T-helper 17 cell (primary cell): ENCODE measurements at places on chromosomes 1 and 21.

- DNase-seq: no peak
Observed at GRCh38 chr1:115135681-115136080, 46.4 kb upstream of the TSPAN2 start.

DNA sequence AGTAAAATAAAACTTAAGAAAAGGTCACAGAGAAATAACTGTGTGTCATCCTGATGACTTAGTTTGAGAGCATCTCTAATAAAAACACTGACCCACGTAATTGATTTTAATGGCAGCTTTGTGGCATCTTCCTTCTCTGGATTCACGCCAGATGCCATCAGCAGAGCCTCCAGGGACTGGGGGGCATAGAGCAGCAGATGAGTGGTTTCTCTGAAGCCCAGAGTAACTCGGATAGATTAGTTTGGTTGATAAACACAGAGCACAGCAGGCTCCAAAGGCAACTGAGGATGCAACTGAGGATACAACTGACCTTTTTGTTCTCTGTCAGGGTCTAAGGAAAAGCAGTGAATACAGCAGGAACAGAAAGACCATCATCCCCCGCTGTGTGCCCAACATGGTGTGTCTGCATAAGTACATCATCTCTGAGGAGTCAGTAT, 180.8 kb downstream of the RPS6KC1 start:
- no peak for DNase-seq

- no peak for DNase-seq
Observed at GRCh38 chr1:247286134-247286670, 30.3 kb downstream of the VN1R5 start.

- no peak for DNase-seq
Observed at GRCh38 chr21:41459884-41460534, 34.0 kb downstream of the MX1 start.

DNA sequence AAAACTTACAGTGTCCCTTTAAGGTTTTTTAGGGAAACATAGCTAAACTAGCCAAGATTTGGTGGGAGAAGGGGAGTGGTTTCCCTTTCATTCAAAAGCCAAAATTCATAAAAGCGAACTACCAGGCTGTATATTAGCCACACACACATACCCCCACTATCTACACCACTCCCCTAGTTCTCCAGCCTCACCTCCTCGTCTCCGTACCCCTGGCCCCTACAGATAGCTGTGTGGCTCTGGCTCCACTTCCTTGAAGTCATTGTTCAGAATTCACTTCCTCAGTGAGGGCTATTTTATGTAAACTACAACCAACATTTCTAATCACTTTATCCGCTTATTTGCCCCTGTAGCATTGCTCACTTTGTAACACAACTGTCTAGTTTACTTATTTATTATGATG, 5.3 kb upstream of the DPH5 start:
- no peak for DNase-seq

DNA sequence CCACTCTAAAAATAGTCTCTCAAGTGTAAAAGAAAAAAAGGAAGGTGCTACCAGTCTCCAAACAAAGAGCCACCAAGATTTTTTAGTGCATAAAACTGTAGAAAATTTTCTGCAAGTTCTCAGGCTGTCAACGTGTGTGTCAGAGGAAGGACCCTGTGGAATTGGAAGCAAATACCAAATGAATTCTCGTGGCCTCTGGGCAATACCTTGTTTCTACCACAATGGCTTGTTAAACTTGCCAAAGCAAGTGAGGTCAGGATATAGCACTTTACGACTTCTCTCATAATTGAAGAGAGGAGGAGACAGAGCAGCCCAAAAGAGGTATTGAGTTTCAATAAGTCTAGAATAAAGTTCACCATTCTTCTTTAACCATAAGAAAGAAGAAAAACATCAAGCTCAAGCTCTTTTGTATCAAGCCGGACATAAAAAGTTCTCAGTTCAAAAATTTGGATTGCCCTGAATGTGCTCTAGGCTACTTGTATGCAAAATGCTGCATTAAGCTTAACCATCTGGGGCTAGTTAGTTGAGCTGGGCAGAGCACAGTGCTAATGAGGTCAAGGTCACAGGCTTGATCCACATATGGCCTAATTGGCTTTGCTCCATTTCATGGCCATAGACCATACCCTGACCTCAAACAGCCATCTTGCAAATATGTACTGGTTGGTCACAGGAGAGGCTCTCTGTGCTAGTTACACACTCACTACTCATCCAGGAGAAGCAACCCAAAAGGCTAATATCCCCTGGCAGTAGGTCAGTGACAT, 60.5 kb downstream of the TBX15 start:
- no peak for DNase-seq

DNA sequence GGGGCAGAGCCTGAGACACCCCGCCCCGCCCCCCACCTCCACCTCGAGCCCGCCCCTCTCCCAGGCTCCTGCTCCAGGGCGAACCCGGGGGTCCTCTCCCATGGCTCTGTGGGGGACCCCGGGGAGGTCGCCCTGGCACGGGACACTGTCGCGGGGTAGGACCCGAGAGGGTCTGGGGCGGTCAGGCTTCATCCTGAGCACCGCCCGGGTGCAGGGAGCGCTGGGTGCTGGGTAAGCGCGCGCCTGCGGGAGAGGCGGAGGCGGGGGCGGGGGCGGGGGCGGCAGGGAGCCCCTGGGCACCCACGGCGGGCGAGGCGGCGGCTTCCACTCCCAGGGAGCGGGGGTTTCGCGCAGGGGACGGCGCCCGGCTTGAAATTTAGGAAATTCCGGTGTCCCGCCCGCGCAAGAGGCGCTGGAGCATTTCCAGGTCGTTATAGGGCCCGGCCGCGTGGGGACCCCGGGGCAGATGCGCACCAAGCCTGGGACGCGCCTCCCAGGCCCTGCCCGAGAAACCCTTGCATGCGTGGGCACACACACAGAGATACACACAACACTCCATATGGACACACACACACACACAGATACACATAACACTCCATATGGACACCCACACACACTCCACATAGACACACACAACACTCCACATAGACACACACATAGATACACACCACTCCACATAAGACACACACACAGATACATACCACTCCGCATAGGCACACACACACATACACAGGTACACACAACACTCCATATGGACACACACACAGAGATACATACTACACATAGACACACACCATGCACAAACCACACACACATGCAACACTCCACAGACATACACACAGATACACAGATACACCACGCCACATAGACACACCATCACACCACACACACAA, 48.7 kb upstream of the SLC19A1 start:
- peak; percentile 55 for DNase-seq

DNA sequence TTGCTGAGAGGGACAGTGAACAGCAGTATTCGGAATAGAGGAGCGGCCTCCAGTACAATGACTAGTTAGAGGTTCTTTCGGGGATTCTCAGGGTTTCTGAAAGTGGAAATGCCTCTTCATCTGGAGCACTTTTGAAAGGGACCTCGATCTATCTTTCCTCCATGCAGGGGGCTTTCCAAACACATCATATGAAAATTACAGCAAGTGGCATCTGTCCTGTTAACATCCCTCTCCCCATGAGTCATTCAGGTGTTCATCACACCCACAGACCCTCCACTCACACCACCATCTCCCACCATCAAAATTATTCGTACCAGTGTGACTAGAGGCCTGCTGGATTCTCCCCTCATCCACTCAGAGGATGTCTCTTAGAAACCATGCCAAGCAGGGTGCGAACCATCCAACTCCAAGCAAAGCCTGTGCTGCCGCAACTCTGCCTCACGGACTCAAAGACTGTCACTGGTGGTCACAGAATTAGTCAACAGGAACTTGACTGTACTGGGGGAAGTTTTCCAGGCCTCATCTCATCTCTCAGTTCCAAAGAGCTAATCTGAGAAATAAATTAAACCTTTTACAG, 211.1 kb downstream of the MRPL39 start:
- DNase-seq: no peak

DNA sequence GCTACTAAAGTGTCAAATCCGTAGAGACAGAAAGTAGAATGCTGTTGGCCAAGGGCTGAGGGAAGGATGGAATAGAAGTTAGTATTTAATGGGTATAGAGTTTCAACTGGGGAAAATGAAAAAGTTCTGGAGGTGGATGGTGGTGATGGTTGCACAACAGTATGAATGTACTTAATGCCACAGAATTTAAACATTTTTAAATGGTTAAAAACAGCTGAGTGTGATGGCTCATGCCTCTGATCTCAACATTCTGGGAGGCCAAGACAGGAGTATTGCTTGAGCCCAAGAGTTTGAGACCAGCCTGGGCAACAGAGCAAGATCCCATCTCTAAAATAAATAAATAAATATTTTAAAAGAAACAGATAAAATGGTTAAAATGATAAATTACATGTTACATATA, 44.5 kb downstream of the PIK3R3 start:
- DNase-seq: no peak

GRCh38 chr1:202133001-202133400, 10.3 kb downstream of the GPR37L1 start:
- no peak for DNase-seq

GRCh38 chr1:193473932-193474331, 287.5 kb upstream of the B3GALT2 start:
- DNase-seq: no peak

DNA sequence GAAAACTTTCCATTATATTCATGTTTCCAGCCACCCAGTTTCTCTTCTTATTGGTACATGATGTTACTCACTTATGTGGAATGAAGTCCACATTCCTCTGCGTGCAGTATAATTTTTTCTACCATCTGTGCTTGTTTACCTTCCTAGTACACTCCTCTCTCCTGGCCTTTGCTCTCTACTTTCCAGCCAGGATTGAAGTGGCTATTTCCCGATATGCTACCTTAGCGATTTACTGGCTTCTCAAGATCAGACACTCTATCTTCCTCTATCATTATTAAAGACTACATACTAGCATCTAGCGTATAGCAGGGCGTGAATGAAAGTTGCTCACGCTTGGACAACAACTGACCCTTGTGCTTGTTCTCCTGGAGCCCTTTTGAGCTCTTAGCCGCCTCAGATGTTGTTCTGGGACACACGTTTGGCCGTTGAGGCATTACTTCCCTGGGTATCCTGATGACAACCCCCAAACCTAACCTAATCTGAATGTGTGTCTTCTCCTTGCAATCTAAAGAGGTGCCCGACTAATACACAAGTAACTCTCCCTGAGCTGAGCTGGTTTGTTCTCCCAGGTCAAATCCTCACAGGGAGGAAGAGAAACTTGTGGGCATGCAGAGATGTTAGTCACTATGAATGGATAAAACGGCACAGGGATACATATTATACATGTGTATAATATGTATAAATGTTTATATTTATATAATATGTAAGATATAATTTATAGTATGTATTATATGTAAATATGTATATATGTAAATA, 13.4 kb upstream of the MTARC2 start:
- DNase-seq: no peak

DNA sequence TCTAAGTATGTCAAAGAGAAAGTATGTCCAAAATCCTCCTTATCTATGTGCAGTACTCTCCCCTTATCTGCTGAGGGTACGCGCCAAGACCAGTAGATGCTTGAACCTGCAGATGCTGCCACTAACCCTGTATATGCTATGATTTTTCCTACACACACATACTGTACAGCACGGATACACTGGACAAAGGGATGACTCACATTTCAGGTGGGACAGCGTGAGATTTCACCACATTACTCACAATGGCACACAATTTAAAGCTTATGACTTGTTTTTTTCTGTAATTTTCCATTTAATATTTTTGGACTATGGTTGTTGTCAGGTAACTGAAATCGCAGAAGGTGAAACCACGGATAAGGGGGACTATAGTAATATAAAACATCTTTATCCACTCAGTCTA, 4.1 kb downstream of the ORC1 start:
- no peak for DNase-seq

GRCh38 chr21:38487901-38488639, 10.2 kb downstream of the ERG start:
- no peak for DNase-seq

GRCh38 chr1:156160000-156160742, 6.8 kb downstream of the SEMA4A start:
- DNase-seq: no peak

DNA sequence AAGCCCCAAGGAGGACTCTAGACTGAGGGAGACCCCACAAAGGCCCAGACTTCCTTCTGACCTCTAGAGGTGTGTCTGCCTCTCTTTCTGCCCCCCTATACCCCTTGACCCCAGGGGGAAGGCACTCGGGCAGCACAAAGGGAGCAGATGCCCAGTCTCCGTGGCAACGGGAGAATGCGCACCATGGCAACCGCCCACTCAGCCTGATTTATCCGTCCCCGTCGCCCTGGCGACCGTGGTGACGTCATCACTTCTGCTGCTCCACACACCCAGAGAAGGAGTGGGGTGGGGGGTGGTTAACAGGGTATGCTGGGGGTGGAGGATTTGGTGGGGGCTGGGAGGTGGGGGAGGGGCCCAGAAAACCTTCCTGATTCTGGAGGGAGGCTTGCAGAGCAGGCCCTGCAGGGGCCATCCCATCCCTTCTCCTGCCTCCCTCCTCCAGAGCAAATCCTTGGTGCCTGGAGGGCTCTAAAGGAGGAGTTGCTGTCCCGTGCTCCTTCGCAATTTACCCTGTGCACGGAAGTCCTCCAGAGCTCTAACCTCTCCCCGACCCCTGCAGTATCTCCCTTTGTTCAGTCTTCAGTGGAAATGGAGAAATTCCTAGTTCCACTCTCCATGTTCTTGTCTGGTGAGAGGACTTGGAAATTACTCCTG, 6.3 kb downstream of the CELF3 start:
- DNase-seq: no peak
